RCC 7860 (cell line): ENCODE measurements at places on chromosomes 16 and 17.

DNA sequence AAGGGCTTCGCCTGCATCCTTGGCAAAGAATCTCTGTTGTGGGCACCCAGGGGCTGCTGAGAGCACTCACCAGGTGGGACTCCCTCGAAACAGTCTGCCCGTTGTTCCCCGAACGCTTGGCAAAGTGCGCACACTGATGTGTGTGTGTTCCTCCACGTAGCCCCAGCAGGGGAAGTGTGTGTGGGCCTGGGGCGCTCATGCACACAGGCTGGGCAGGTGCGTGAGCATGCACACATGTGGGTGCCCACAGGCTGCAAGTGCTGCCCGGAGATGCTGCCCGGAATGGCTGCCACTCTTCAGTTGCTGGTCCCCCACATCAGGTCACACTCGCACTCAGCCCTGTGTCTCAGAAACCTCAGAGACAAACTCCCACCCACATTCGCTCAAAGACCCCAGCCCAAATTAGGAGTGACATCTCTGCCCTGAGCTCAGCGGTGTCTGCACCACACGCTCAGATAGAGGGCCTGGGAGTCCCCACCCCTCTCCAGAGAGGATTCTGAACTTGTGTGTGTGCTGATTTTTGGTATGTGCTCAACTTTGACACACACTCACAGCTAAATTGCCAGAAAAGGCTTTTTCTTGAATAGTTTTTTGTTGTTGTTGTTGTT, 119.4 kb downstream of the MGAT5B start:
- no peak for DNase-seq

GRCh38 chr17:81906476-81907218, 4.6 kb downstream of the PCYT2 start:
- no peak for DNase-seq

DNA sequence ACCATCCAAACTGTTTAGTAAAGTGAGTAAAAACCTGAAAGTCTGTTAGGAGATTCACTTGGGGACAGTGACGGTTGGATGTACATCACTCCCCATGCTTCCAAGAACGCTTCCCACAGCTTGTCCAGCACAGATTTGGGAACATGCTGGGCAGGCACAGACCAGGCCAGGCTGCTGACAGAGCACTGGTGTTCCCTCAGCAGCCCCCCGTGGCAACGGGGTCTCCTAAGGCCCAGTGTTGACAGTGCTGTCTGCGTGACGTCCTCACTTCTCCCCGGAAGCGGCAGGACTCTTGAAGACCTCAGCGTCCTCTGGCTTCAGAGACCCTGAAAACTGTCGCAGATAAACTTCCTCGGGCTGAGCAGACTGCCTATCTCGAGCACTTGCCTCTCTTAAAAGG, 8.9 kb upstream of the TRPV3 start:
- DNase-seq: no peak

- DNase-seq: peak; percentile 32
Measured at GRCh38 chr17:74368341-74369081, 1.2 kb downstream of the GPR142 start.

DNA sequence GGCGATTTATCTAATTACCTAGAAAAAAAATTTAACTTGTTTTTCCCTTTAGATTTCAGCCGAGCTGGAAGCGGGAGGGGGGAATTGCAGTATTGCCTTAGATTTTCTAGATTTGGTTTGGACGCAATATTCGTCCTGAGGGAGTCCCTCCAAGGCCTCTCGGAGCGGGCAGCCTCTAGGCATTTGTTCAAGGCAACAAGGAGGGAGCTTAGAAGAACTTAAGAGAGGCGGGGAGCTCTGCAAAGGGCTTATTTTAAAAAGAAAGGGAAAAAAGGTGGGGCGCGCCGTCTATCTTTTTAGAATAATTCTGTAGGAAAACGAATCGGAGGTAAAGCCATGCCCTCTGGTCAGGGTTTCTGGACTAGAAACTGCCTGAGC, 407 bp upstream of the TMEM94 start:
- no peak for DNase-seq

DNA sequence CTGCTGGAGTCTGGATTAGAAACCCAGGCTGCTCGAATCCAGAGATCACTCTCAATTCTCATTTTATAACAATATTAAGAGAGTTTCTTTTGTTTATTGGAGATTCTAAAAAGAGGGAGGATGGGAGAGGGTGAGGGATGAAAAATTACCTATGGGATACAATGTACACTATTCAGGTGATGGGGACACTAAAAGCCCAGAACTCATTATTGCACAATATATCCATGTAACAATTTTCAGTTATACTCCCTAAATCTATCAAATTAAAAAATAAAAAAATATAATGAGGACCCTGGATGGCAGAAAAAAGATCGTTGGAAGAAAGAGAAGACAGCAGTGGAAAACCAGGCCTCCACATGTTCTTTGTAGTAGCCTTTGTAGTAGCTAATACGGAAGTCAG, 100.8 kb downstream of the CNTNAP4 start:
- no peak for DNase-seq

- DNase-seq: no peak
Measured at GRCh38 chr16:81693041-81693743, 85.9 kb upstream of the PLCG2 start.

GRCh38 chr17:14298947-14299279, 2.0 kb upstream of the HS3ST3B1 start:
- DNase-seq: no peak

DNA sequence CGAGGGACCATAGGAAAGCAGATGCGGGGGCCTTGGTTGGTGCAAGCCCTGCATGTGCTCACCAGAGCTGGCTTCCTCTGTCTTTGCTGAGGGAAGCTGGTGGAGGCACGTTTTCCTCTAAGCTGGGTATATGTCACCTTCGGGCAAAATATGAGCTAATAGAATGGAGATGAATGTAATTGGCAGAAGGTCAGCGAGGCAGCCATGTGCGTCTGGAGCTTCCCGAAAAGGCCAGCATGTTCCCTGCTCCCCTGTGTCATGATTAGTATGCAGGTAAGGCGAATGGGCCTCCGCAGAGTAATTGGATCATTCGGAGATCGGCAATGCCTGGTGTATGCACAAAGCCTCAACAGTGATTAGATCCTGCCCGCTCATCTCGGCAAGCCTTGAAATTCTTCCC, 806.2 kb upstream of the EEF2KMT start:
- no peak for DNase-seq

DNA sequence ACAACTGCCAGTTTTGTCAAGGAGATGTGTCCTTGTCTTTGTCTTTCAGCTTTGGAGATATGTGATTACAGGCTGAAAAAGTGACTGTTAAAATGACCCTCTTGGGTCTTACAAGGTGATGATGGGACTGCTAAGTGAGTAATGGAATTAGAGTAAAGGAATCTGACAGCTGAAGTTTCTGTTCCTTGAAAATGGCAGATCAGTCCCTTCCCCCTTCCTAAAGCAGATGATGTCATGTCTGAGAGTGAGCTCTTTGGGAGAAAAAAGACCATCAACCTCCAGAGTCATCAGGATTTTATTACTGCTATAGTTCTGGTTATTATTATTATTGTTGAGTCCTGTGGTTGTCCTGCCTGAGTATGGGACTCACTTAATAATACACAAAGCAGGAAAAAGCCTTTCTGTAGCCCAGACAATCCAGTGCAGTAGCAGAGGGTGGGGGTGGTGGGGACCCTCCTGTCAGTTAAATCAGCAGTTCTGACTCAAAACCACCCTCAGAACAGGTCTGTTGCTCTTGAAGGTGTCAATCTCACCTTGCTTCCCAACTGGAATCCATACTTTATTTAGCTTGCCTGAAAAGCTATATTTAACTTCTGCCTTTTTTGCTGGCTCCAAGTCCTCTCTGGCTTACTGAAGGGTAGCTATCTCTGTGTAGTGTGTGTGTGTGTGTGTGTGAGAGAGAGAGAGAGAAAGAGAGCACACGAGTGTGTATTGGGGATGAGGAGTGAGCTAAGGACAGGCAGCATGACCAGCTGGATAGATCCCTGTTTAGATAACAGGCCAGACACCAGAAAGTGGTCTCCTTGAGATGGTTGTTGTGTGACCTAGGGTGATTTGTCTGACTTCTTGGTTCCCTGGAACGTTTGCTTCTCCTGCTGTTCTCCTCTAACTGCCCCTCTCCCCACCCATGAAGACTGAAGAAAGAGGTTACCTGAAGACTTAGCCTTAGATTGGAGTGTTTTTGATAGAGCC, 4.9 kb downstream of the HROB start:
- no peak for DNase-seq

GRCh38 chr17:39400547-39401411, 647 bp downstream of the FBXL20 start:
- no peak for DNase-seq

GRCh38 chr16:53080345-53081031, 25.7 kb downstream of the CHD9 start:
- no peak for DNase-seq

DNA sequence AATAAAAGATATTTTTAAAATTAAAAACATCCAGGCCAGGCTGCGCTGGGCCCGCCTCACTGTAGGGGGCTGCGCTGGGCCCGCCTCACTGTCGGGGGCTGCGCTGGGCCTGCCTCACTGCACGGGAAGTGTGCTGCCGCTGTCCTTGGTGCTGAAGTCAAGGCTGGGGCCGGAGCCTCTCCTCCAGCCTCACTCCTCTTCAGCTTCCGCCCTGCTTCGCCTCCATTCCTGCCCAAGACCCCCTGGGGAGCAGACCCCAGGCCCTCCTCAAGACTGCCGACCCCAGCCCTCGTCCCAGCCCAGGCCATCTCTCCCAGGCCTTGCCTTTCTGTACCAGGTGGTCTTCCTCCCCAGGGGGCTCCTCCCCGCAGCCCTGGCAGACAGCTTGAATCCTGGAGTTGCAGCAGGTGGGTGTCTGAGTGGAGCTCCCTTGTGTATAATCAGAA, 26.2 kb downstream of the ENDOV start:
- DNase-seq: no peak

DNA sequence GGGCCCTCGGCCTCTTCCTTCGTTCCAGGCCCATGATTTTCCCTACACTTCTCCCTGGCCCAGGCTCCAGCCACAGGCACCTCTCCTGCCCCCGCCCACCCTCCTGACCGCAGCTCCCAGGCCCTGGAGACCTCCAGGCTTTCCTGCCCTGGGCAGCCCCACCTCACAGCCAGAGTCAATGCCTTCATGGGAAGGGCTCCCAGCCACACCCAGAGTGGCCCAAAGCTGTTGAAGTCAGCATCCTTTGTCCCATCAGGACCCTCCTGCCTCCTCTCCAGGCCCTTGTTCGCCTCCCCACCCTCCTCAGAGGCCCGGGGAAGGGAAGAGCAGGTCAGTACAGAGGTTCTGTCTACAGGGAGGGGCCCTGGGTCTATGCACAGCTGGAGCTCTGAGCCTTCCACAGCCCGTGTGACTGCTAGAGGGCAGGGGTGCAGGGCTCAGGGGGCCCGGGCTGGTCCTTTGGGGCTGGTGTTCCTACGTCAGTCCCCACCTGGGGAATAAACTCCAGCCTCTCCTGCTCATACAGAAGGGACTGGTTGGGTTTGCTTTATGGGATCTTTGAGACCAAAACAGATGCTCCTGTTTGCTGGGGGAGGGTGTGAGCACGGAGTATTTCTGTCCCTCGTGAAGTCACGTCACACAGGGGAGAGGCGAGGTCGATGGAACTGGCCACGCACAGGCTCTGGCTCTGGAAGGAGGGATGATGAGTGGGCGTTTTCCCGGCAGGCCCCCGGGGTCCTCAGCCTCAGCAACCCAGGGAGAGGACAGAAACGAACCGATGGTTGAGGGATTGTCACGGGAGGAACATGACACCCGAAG, 20.3 kb downstream of the TRARG1 start:
- DNase-seq: no peak

DNA sequence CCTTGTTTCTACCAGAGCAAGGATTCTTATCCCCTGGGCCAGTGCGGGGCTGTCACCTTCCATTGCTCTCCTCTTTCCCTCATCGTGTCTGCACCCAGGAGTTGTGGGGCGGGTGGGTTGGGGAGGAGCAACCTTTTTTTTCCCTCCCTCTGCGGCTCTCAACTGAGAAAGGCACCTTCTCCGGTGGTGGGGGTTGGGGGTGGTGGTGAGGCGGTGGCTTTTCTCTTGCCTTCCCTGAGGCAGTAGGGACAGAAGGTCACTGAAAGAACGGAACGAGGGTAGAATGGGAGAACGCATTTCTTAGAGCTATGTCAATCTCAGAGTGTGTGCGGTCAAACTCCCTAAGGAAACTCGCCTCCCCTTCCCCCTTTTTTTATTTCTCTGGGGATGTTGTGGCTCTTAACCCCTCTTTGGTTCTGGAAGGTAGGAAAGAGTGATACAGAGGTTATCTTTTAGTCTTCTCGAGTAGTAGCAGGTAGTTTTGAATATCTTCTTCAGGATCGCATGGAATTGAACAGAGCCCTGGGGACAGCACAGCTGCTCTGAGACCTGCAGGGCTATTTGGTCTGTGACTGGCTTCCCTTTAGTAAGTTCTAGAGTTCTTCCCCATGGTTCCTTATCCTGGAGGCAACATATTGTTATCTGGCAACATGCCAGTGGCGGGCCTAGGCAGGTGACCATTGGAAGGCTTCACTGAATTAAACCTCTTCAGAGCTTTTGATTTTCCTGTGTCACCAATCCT, 994 bp downstream of the CLTC start:
- peak; percentile 42 for DNase-seq

- no peak for DNase-seq
Measured at GRCh38 chr17:54971147-54971546, 2.6 kb downstream of the STXBP4 start.

- no peak for DNase-seq
Measured at GRCh38 chr17:1123393-1123831, 56.4 kb downstream of the ABR start.
